ENCODE measurements at places on chromosomes 12 and 14.
A peak's percentile ranks its signal among the peaks of the same experiment; 100 is the strongest.

DNA sequence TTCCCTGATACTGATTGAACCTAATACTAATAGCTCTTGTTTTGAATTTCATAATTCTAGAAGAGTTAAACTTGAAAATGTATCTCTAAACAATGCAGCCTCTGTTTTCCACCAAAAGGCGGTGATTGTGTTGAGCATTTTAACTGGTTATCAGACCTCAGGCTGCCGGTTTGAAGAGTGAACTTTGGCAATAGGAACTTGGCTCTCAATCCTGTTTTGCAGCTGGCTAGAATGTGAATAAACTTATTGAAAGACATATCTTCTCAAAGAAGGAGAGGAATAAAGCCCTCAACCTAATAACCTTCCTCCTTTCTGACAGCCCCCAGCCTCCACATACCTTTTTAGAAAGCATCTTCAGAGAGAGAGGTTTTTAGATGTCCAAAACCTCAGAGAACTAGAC, 105.4 kb downstream of the SRGAP1 start:
- DNase-seq, result no peak

DNA sequence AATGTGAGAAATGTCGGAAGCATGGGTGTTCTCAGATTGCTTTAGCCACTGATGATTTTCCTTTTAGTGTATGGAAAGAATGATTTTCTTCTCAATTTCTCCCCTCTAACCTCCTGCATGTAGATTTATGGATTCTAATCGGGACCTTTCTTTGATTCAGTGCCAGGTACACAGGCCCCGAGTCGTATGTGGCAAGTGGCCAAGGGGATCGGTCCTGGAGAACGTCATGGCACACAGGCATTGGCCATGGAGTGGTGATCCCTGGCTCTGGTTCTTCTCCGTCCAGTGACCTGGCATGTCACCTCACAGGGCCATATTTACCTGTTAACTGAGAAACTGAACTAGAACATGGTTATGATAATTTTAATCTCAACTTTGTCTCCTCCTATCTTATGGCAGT, 58.1 kb downstream of the ETV6 start:
- no peak for DNase-seq

DNA sequence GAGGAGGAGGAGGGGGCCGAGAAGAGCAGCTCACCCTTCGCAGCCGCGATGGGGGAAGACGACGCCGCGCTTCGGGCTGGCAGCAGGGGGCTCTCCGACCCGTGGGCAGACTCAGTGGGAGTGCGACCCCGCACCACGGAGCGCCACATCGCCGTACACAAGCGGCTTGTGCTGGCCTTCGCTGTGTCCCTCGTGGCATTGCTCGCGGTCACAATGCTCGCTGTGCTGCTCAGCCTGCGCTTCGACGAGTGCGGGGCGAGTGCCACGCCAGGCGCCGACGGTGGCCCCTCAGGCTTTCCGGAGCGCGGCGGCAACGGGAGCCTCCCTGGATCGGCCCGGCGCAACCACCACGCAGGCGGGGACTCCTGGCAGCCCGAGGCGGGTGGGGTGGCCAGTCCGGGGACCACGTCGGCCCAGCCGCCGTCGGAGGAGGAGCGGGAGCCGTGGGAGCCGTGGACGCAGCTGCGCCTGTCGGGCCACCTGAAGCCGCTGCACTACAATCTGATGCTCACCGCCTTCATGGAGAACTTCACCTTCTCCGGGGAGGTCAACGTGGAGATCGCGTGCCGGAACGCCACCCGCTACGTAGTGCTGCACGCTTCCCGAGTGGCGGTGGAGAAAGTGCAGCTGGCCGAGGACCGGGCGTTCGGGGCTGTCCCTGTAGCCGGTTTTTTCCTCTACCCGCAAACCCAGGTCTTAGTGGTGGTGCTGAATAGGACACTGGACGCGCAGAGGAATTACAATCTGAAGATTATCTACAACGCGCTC, 745 bp downstream of the TRHDE start:
- no peak for DNase-seq

DNA sequence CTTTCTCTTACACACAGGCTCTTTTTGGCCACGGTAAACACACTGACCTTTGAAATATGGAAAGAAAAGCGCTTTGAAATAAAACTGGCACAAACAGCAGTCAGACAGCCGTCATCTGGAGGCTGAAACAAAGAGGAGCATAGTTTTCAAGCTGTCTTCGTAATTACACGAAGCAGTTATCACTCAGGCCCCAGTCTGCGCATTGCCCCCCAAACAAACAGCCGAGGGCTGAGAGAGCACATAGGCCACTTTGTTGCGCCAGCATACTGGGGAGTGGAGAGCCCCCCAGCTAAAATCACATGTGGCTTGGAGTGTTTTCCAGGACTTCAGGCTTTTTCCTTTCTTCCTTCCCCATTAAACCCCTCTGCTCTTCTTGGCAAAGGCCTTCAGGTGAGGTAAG, 142.9 kb upstream of the BTG1 start:
- DNase-seq, result no peak

DNA sequence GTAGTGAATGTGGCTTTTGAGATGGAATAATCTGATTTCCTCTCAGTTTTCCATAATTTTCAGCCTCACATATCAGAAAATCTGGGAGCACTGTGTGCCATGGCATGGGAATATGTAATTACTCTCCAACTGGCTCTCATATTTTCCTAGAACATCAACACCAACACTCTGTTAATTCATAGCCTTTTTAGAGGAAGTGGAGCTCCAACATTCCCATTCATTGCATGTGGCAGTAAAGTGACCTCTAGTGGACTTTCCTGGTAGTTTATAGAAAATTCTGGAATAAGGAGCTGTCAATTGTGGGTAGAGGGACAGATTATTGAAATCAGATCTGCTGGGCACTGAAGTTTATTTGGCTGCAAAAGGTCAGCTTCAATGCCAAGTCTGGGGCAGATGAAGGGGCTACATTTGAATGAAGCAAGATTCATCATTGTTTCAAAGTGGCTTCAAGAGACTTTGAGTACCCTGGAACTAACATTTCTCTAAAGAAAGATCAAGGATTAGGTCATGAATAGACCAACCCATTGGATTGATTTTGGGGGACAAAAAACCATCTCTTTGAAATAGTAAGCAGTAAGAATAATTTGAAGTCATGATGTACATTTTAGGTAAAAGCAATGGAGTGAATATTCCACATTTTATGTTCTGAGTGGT, 23.6 kb upstream of the USP44 start:
- no peak for DNase-seq

- no peak for DNase-seq
Measured at GRCh38 chr12:185576-185955, 28.4 kb downstream of the SLC6A12 start.

DNA sequence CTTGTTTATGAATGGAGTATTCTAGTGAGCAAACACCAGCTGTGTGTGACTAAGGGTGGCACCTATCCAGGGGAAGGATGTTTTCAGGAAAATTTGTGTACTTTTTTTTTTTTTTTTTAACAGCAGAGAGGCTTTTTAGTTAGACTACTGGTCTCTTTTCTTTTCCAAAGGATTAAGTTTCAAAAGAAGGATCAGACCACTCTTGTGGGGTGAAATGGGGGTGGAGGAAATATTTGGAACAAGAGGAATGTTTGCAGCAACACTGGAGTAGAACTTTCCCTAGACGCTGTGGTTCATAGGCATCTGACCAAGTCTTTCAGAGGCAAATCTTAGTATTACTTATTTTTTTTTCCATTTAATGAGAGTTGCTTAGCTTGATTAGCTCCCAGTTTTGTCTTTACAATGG, 21.1 kb downstream of the NUBPL start:
- no peak for DNase-seq

GRCh38 chr12:69984241-69984640, 159.2 kb downstream of the MYRFL start:
- DNase-seq, result no peak

DNA sequence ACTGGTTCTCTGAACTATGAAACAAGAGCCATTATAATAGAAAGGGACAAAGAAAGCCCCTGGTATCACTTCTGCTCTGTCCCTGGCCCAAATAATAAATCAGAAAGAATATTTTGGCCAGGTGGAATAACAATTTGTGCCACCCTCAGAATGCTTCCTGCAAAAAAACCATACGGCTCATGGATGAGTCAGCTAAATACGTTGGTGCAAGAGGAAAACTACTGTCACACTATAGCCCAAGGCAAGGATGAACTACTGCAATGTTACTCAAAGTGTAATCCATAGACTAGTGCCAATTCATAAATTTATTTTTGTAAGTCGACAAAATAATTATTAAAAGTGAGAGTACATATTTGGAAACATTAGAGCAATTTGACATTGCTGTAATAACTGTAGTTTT, 68.2 kb downstream of the ANKS1B start:
- DNase-seq, result no peak

DNA sequence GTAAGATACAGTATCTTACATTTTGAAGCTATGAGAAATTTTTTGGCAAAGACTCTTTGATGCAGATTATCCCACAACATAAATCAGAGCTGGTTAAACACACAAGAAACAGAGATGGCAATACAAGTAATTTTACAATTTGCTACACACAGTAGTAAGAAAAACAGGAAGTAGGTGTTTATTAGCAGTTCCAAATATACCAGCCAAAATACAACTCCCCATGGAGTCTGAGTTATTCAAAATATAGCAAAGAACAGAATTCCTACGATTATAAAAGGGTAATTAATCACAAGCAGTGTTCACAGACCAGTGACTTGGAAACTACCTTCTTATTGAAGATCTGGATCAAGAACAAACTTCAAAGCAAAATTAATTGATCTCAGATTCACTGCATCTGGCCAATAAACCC, 83.9 kb downstream of the BMP4 start:
- no peak for DNase-seq

- DNase-seq, result no peak
Measured at GRCh38 chr14:21219561-21220111, 49.6 kb downstream of the HNRNPC start.

GRCh38 chr12:113373969-113374368, 15.6 kb downstream of the PLBD2 start:
- DNase-seq, result no peak

DNA sequence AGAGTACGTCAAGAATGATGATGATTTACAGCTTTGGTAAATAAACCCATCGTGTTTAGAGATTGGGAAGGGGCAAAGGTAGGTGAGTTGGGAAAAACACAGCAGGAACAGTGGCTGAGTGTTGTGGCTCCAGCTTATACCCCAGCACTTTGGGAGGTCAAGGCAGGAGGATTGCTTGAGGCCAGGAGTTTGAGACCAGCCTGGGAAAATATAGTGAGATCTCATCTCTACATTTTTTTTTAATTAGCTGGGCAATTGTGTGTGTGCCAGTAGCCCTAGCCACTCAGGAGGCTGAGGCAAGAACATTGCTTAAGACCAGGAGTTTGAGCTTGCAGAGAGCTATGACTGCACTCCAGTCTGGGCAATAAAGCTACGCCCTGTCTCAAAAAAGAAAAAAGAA, 77.1 kb downstream of the RASSF9 start:
- no peak for DNase-seq

GRCh38 chr12:119914666-119915065, 37.5 kb upstream of the CIT start:
- DNase-seq, result no peak

- DNase-seq, result no peak
Measured at GRCh38 chr14:34554540-34555250, 15.2 kb upstream of the EAPP start.

DNA sequence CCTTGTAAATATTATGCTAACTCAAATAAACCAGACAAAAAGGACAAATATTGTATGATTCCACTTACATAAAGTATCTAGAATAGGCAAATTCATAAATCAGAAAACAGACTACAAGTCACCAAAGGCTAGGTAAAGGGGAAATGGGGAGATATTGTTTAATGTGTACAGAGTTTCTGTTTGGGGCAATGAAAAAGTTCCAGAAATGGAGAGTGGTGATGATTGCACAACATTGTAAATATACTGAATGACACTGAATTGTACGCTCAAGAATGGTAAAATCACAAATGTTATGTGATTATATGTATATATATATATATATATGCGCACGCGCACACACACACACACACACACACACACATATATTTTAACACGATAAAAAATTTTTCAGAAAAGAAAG, 182.5 kb downstream of the SLC2A13 start:
- DNase-seq, result no peak

DNA sequence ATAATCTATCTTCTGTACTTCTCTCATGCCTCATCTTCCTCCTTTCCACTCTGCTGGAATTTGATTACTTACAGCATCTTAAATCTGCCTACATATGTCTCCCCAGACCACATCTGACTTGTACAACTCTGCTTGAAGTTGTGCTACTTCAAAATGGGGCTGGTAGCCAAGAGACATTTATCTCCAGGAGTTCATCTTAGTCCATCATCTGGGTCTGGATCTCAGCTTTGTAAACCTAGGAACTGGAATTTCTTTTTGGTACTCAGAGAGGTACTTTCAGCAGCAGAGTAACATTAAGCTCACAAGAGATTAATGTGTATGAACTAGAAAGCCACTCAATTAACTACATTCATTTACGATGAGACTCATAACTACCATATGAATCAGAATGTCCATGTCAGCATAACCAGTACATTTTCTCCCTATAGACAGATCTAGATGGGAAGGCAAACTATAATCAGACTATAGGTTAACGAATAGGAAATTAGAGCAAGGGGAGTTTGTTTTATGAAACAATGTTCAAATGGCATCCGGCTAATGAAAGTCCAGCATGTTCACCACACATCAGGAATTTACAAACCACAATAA, 178.8 kb downstream of the CEP128 start:
- DNase-seq, result no peak

DNA sequence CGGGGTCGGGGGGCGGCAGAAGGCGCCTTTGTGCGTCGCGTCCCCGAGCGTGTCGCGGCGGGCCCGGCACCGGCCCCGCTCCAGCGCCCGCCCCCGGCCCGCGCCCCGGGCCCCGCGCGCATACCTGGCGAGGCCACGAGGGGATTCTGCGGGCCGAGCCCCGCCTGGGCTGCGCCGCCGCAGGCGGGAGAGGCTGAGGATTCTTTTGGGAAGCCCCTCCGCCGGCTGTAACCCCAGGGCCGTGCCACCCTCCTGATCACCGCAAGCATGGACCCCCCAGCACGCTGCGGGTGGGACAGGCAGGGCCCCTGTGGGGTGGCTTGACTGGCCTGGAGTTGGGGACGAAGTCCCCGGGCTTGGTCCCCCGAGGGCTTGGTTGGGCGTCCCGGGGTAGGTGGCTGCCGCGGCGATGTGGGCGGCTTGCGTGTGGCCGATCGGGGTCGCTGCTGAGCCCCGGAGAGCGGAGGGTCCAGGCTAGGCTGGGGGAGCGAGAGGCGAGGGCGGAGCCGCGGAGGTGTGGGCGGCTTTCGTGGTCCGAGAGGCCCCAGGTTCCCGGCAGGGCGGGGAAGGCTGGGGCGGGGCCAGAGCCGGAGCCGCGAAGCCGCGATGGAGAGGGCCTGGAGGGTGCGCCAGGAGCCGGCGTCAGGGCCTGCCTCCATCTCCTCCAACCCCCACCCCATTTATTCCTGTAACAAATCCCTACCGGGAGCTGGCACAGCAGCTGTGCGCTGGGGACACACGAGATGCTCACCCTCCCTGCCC, 28.4 kb upstream of the GPR132 start:
- DNase-seq, result peak; percentile 33

All from stimulated activated CD4-positive, alpha-beta T cell treated with anti-CD3 and anti-CD28 coated beads, TNF-alpha, amount 100 ng/mL, for 1 hour (primary cell).